ENCODE measurements at places on chromosomes 2 and 18.

DNA sequence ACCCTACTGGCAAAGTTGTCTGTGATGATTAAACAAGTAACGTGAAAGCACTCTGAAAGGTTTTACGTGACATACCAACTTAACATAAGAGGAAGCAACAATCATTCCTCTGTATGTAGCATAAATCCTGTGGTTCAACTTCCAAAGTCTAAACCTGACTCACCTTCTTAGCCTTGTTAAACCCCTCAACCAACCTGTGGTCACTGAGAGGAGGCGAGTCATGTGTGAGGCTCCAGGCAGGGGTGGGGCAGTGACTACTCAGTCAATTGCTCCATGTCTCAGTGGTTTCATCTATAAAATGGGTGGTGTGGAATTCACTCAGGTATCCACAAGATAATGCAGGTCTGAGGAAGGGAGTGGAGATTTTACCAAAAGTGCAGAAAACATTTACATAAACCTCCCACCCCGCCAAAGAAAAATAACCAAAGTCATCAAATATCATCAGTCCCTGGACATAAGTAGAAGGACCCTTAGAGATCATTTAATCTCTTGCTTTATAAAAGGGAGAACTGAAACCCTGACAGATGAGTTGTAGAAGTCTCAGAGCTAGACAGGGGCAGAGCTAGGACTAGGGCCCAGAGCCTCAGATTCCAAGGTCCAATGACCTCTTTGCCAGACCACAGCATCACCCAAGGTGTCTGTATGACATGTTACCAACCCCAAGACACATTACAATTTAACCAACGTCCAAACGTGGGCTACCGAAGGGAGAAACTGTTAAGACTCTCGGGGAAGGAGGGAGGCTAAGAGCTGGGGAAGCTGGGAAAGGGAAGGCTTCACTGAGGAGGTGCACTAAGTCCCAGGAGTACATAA lies 3.7 kb upstream of the PCBP1 start:
- no peak for DNase-seq

- no peak for DNase-seq
Measured at GRCh38 chr2:112465382-112465781, 16.6 kb upstream of the TTL start.

- DNase-seq, result no peak
Measured at GRCh38 chr2:25822190-25823117, 55.8 kb downstream of the ASXL2 start.

GRCh38 chr2:204122425-204122824 lies 185.9 kb downstream of the ICOS start:
- DNase-seq, result no peak

- no peak for DNase-seq
Measured at GRCh38 chr2:234472155-234472554, 24.7 kb downstream of the ARL4C start.

GRCh38 chr2:45093181-45093580 lies 83.9 kb upstream of the SIX2 start:
- DNase-seq, result no peak

- DNase-seq, result no peak
Measured at GRCh38 chr2:50546790-50547189, 485.1 kb downstream of the NRXN1 start.

GRCh38 chr18:63216516-63217311 lies 102.9 kb downstream of the BCL2 start:
- no peak for DNase-seq

GRCh38 chr18:35343488-35343935 lies 708 bp downstream of the ZNF24 start:
- DNase-seq, result no peak

DNA sequence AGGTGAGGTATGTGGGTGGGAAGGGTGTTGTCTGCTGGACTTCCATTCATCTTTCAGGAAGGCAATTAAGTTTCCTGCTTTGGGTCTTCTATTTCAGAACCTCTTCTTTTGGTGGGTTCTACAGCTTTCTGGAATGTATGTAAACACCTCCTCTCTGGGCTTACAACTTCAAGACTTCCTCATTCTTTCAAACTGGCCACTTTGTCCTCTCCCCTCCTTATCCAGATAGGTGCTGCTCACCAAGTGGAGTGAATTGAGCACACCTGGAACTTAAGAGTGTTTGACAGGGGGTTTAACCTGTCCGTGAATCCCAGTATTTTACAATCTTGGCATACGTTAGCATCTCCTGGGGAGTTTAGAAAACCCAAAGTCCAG lies 5.2 kb upstream of the MRPL33 start:
- no peak for DNase-seq

DNA sequence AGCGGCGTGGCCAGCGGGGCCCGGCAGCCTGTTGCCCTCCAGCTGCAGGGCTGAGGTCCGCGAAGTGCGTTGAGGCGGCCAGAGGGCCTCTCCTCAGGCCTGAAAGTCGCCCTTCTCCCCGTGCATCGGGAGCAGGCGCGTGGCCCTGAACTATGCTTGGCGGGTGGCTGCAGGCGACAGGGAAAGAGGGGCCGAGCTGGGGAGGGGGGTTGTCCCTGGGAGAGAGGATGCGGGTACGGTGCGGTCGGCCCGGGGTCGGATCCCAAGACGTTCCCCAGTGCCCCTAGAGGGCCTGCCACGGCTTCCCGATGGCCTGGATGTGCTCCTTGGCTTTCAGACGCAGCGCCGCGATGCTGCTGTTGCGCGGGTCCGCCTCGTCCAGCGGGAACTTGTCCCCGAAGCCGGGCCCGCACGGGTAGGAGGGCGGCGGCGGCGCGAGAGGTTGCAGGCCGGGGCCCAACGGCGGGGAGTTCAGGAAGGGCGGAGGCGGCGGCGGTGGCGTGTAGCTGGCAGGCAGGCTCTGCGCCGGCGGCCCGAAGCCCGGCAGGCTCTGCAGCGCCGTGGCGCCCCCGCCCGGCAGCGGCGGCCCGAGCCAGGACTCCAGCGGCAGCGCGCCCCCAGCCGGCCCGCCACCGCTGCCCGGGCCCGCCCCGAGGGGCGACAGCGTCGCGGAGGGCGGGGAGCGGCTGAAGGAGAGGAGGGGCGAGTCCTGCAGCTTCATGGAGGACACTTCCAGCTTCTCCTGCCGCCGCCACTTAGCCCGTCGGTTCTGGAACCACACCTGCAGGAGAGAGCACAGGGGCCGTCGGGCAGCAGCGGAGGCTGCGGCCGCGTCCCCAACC lies 4.3 kb downstream of the RAX start:
- no peak for DNase-seq

DNA sequence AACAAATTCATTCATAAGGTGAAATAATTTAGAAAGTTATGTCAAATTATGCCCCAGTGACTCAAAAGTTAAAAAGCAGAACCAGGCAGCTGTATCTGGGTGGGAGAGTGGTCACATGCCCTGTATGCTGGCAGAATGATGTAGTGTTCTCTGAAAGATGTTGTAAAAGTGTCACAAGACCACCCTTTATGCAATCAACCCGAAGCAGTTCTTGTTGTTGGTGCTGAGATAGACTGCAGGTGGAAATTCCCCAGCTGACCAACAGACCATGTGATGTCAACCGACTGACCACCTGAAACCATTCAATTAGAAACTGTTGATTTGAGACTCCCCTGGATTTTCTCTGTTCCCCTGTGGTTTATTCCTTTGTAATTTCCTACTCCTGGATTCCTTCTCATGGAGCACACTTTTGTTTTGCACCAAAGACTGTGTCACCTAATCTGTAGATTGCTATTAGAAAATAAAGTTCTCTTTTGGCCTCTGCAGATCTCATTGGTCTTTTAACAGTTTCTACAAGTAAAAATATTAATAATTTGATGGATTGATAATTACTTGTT lies 1341.3 kb upstream of the LRRTM1 start:
- peak; percentile 43 for DNase-seq

- DNase-seq, result no peak
Measured at GRCh38 chr2:233301811-233302210, 5.8 kb upstream of the SAG start.

DNA sequence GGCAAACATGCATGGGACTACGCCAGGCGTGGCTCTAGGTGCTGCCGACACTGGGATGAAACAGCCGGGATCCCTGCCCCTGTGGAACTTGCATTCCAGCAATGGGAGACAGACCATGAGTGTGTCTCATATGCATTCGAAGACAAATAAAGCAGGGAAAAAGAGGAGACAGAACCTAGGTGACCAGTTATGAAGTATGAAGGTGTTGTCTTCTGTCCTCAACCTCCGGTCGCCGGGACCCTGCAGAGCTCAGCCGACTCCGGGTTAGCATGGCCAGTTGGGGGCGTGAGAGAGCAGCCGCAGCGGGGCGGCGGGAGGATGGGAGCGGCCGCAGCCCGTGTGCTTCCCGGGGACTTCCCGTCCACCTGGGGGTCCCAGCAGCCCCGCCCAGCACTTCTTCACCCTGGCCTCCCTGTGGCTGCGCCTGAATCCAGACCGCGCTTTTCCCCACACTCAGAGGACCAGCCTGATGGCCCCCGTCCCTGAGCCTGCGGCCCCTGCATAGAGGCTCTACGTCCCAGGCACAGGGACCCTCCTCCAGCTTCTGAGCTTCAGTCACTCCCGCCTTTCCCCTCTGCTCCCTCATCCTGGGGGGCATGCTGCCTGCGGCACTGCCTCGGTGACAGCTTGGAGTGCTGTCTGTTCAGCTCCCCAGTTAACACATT lies 11.4 kb downstream of the ID2 start:
- DNase-seq, result no peak

GRCh38 chr2:237669283-237669627 lies 41.9 kb downstream of the LRRFIP1 start:
- DNase-seq, result no peak

- DNase-seq, result no peak
Measured at GRCh38 chr2:173613386-173613785, 258.7 kb downstream of the CDCA7 start.

GRCh38 chr2:219627103-219628100 lies at the start of gene SLC4A3:
SLC4A3 (plus strand) TSS chr2:219627630; CDS start chr2:219627993, 363 bp downstream.
- DNase-seq, result no peak

DNA sequence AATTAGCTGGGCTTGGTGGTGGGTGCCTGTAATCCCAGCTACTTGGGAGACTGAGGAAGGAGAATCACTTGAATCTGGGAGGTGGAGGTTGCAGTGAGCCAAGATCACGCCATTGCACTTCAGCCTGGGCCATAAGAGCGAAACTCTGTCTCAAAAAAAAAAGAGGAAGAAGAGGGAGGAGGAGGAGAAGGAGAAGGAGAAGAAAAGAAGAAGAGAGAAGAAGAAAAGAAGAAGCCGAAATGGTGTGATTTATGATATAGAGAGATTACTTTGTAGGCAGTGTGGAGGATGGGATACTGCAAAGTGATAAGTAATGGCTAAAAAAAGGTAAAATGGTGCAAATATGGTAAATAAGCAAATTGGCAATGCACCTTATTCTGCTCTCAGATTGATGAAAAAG lies 25.1 kb downstream of the THNSL2 start:
- DNase-seq, result no peak

- no peak for DNase-seq
Measured at GRCh38 chr2:156436497-156437085, 412 bp downstream of the GPD2 start.

GRCh38 chr2:200662727-200663126 lies 76.9 kb downstream of the AOX1 start:
- DNase-seq, result peak; percentile 91

- no peak for DNase-seq
Measured at GRCh38 chr2:165815299-165816141, 21.5 kb upstream of the GALNT3 start.

GRCh38 chr2:1991706-1992245 lies 247.5 kb upstream of the PXDN start:
- no peak for DNase-seq

- no peak for DNase-seq
Measured at GRCh38 chr2:229783108-229783721, 68.9 kb upstream of the DNER start.

- no peak for DNase-seq
Measured at GRCh38 chr2:71620116-71620515, 166.8 kb downstream of the DYSF start.

DNA sequence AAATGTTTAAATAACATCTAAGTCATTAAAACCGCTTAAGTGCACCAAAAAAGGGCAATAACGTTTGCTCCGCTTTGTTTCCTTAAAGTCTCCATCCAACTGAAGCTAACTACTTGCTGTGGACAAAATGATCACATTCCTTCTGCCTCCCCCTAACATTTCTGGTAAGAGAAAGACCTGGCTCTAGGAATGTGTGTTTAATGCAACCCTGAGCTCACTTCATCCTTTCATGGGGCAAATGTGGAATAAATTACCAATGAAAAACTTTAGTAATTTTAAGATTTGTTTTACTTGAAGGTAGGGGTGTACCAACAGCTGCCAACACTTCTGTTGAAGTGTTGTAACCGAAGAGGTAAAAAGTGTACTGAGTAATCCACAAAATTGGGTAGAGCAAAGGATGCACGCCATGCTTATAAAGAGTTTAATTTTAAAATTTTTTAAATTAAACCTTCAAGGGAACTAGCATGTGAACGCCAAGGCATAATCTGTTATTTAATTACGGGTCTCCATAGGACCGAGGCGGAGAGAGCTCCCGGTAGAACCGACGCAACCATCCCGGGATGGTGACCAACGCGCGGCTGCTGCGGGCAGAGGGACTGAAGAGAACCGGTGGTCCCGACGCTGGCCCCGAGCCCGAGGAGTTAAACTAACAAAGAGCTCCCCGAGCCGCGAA lies 1.1 kb downstream of the HNRNPLL start:
- peak; percentile 20 for DNase-seq

DNA sequence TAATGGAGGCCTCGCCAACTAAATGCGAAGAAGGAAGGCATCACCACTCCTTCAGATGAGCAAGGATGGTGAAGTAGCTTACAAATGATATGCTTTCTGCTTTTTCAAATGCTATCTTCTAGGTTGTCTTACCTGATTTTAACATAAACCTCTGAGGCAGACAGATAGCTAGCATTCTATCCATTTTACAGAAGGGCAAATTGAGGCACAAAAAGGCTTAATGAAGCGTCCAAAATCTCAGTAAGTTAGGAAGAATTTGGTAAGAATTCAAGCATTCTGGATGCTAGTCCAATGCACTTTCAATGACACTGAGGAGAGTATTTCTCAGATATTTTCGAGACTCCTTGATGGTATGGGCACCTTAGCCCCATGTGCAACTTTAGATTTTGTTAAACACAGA lies 81.8 kb downstream of the LRP2 start:
- no peak for DNase-seq

DNA sequence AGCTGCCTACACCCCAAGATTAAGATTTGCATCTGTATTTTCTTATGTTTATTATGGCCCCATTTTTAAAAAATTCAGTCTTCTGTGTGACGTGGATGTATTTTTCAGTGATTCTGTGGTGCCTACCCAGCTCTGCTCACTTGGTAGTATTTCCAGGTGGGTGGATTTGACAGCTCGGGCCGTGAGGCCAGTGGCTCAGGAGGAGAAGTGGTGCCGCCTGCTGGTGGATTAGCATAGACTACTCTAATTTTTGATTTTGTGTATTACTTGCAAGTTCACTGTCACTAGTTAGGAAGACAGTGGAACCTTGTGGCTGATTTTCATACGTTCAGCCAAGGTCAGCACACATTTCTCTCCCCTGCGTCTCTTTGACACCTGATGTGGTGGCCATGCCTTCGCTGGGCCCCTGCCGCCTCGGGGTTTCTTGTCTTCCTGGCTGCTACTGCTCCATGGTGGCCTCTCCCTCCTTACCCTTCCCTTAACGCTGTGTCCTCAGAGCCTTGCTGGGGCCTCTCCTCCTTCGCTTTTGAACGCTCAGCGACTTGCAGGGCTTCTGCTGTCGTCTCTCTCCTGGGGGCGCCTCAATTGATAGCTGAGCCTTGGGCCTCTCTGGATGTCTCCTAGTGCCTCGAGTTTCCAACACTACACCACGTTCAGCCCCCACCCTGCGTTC lies 89.4 kb downstream of the DGKD start:
- DNase-seq, result peak; percentile 22

- DNase-seq, result peak; percentile 92
Measured at GRCh38 chr2:44833171-44834069, 108.1 kb upstream of the SIX3 start.

GRCh38 chr18:51211552-51211951 lies 14.1 kb upstream of the MEX3C start:
- no peak for DNase-seq

- DNase-seq, result peak; percentile 12
Measured at GRCh38 chr2:237858294-237859081, 935 bp upstream of the RAMP1 start.
